ENCODE measurements at places on chromosomes 11 and 22.

DNA sequence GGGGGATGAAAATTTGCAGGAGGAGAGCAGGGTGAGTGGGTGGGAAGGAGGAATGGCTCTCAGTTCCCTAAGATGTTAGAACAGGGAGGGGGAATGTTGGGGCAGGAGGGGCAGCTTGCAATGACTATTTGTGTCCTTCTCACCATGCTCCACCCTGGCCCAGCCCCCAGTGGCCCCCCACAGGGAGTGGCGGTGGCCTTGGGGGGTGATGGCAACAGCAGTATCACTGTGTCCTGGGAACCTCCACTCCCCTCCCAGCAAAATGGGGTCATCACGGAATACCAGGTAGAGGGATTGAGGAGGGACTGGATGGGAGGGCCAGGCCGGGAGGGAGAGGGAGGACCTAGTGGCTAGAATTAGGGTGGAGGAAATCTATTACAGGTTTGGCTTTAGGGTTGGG lies 10.2 kb downstream of the ROBO3 start:
- no peak for DNase-seq

DNA sequence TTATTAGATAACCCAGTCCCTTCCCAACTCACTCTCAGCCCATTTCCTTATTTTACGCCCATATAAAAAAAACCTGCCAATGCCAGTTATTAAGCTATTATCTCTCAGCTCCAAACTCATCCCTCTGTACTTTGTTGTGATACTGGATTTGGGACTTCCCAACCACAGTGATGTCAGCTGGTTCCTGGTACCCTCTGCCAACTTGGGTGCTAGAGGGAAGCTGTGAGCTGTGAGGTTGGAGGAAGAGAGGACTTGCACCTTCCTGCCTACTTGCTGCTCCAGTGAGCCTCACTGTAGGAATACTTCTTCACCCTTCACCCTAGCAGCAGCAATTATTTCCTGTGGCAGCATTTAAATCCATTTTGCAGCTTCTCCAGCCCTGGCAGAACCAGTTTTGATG lies 19.2 kb upstream of the CSF2RB start:
- DNase-seq = no peak

- no peak for DNase-seq
These were observed 28.0 kb downstream of the KCNQ1OT1 start for GRCh38 chr11:2671748-2672147.

- DNase-seq = no peak
These were observed 30.0 kb upstream of the TCF20 start for GRCh38 chr22:42300259-42301076.

DNA sequence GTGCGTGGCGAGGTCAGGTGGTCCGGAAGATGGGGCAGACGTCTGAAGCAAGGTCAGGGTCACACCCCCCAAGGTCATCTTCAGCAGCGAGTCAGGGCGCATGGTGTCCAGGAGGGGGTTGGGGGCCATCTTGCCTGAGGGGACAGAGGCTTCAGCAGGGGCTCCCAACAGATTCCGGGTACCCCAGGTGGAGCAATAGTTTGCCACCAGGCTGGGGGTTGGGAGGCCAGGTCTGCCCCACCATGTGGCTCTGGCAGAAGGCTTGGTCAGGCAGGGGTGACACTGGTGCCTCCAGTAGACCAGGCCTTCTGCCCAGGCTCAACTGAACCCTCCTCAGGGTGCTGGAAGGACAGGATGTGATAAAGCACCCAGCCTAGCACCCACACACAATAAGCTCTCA lies 5.9 kb downstream of the ATG2A start:
- no peak for DNase-seq

DNA sequence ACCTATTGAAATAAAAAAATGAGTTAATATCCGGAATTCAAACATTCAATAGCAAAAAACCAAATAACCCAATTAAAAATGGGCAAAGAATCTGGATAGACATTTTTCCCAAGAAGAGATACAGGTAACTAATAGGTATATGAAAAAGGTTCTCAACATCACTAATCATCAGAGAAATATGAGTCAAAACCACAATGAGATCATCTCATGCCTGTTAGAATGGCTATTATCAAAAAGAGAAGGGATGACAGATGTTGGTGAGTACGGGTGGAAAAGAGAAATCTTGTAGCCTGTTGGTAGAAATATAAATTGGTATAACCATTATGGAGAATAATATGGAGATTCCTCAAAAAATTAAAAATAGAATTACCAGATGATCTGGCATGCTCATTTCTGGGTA lies 26.9 kb upstream of the OR6M1 start:
- DNase-seq = no peak
